Fibroblast of skin of back (primary cell): ENCODE measurements at places on chromosomes 11 and 22.

DNA sequence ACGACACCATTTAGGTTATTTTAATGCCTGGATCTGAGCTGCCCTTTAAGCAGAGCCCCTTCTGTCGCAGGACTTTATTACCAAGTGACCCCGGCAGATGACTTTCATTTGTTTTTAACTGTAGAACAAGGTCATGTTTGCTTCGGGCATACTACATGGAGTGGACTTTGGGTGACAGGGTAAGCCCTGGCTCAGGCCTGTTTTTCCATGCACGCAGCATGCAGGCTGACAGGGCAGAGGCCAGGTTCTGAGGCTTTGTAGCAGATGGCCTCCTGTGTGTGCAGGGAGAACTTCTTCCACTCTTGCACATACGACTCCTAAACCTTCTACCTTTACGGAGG, 50.5 kb downstream of the SNX19 start:
- DNase-seq = no peak

GRCh38 chr22:27625769-27626674, 175.5 kb downstream of the MN1 start:
- peak; percentile 42 for DNase-seq

DNA sequence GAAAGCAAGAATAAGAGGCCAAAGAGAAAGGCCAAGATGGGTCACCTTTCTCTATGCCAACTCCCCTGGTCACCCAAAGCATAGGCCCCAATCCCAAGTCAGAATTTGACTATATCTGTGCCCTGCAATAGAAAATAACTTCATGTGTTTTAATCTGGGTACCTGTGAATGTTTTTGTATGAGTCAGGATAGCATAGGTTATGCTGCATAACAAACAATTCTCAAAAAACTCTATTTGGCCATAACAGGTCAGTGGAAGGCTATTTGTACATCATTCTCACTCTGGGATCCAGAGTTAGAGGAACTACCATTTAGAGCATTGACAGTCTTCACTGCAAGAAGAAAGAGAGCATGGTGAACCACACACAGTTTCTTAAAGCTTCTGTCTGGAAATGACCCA, 167.3 kb downstream of the DBX1 start:
- DNase-seq = no peak

DNA sequence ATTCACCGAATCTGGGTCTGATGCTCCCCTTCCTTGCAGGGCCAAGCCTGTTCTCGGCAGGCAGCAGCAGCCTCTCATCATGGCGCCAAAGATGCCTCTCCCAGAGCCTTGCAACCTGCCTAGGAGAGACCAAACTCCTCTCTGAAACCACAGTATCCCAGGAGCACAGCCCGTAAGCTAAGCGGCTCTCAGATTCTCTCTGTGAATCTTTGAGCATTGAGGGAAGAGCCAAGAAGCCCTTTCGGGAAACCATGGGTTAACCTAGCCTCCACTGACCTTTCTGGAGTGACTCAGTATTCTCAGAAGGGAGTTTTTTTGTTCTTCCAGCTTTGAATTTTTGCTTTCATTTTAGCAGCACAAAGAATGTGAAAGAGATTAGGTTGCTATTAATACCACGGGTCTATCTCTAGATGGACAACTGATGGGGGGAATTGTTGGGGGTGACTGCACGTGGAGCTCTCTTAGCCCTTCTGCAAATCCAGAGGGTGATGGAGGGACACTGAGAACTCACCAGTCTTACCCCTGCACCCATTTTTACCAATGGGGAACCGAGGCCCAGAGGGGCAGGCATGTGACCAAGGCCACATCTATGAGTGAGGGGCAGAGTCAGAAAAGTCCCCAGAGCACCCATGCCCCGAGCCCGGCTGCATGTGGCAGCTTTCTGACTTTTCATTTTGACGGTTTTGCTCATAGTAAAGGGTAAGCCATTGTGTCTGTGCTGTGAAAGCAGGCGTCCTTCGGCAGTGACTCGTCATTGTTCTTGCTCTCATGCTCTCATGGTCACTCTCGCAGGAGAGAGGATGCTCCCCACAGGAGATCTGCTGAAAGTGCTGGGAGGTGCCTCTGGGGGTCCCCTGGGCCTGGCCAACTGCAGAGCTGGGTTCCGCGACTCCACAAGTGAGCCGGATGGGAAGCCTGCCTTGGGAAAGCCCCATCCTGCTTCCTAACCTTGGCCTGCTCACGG, 36.0 kb downstream of the IRAG1 start:
- DNase-seq = peak; percentile 85

DNA sequence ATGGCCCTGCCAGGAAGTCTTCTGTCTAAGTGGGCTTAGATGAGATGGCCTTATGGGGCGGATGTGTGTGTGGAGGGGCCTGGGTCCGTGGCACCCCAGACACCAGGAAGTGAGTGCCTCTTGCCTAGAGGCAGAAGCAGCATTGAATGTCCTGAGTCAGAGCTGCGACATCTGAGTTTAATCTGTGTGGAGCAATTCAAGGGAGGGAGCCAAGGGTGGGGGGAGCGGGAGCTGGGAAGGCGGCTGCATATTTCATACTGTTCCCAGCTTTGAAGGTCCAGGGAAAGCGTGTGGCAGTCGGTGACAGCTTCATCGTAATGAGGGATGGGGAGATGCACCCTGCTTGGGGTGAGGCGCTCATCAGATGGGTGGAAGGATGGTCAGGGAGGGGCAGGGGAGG, 73.5 kb upstream of the THY1 start:
- peak; percentile 81 for DNase-seq

DNA sequence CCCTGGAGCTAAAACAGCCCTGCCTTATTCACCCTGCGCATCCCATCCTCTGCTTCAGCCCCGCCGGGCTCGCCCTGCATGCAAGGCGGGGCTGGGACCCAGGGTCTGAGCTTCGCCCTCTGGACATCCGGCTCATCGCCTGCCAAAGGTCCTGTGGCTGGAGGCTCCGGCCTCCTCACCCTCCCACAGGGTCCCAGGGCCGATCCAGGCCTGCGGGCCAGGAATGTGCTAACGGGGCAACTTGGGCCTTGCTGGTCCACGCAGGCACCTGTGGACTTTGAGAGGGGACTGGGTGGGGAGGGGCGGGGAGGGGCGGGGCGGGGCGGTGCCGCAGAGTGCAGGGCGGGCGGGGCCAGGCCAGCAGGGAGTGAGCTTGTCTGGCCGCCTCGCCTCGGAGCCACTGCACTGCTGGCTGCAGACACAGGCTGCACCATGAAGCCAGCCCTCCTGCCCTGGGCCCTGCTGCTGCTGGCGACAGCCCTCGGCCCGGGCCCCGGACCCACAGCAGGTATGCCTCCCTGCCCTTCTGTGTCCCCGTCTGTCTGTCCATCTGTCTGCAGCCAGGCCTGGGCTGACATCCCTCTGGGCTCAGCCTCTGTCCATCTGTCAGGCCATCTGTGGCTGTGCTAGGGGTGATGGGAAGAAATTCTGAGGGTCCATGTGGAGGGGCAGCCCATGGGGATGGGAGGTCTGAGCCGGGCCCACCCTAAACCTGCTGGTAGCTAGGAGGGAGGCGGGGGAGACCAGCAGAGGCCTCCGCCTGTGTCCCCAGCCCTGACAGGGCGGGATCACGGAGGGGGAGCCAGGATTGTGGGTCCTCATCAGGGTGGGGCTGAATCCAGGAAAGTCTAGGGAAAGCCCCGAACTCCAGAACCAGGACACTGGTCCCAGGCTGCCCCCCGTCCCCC, at the start of gene SUSD2:
Gene SUSD2, plus strand, starts transcription at position 400 of the 908 bp plus-strand sequence. Its CDS starts 33 bp downstream, at position 433.
- DNase-seq = no peak

DNA sequence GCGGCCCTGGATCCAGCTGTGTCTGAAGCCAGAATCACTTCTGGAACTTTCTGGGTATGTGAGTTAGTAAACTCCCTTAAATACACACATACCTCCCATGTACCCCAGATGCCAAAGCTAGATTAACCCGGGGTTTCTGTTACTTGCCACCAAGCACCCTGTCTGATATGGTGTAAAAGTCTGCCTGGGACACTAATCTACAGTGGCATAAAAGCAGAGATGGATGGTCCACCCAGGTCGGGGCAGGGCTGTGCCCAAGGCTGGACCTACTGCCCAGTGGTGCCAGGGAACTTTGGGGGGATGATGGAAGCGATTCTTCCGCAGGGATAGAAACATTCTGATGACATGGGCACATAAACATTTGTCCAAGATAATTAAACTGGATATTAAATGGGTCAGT, 12.7 kb downstream of the MRGPRF start:
- no peak for DNase-seq

DNA sequence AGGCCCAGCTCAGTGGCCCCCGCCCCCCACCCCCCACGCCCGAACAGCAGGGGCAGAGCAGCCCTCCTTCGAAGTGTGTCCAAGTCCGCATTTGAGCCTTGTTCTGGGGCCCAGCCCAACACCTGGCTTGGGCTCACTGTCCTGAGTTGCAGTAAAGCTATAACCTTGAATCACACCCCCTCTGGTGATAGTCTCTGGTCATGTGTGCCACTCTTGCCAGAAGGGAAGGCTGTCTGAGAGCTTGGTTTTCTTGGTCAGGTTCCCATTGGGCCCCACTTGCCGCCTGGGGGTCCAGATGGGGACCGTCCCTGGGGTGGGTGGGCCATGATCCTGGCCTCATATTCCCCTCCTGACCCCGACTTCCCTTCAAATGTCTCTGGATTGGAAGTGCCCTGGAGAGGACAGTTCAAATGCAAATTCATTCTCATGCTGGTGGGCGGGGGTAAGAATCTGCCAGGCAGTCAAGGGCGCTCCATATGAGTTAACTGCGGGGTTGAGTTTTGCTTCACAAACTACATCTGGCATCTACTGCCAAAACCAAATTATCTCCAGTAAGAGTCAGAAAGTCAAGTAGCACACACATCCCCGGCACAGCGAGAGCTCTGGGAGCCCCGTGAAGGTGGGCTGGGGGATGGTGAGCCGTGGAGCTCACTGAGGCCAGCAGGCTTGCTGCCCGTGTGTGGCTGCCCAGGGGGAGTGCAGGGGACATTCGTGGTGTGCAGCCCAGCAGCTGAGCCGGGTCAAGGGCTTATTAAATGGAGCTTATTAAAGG, 35.7 kb downstream of the B3GAT1 start:
- no peak for DNase-seq

- peak; percentile 87 for DNase-seq
Observed at GRCh38 chr11:46361283-46362155, 14.3 kb downstream of the DGKZ start.

DNA sequence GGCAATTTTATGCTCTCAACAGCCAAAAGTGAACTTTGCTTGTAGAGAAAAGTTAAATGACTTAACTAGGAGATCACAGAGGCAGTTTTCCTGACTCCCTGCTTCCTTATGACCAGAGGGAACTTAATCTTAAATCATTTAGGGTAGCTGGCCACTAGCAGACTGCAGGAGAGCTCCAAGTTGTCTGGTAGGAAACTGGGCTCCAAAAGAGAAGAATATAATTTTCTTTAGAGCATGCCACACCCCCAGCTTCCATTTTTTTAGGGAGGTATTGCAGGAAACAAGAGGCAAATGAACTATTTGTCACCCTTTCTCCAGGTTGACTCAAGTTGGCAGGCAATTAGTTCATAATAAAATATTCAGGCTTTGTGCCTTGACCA, 2.6 kb downstream of the METTL15 start:
- DNase-seq = peak; percentile 17

DNA sequence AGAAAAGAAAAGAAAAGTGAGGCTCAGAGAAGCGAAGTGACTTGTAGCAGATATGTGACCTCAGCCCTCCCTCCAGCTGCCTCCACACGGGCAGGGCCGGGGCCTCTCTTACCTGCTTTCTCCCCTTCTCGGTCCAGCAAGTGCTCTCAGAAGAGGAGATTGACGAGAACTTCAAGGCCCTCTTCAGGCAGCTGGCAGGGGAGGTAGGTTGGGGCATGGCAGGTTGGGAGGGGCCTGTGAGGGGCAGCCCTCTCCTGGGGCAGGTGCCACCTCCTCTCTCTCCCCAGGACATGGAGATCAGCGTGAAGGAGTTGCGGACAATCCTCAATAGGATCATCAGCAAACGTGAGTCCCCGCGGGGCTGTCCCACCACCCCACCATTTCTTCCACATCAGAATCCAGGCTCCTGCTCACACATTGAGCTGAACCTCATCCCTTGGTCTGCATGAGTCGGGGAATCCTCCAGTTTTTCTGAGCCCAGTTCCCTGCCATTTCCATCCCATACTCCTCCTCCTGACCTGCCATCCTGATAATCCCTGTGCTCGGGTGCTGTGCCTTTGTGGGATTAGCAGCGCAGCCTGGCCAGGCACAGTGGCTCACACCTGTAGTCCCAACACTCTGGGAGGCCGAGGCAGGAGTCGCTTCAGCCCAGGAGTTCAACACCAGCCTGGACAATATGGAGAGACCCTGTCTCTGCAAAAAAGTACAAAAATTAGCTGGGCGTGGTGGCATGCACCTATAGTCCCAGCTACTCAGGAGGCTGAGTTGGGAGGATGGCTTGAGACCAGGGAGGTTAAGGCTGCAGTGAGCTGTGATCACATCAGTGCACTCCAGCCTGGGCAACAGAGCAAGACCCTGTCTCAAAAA, 26.4 kb downstream of the CAPN1 start:
- DNase-seq = no peak

DNA sequence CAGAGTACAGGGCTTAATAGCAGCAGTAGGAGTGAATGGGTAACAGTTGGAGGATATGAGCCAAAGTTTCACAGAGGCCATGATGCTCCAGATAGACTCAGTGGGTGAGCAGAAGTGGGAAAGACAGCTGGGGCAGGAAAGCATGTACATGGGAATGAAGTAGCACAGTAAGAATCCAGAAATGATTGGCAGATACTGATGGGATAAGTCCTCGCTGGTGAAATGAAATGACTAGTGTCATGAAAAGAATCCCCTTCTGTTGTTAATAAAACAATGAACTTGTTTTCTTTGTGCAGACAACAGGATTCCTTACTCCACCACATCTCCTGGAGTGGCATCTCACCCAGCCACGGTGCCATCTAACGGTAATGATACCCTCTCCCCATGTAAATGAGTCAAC, 17.4 kb upstream of the PANX1 start:
- DNase-seq = no peak

DNA sequence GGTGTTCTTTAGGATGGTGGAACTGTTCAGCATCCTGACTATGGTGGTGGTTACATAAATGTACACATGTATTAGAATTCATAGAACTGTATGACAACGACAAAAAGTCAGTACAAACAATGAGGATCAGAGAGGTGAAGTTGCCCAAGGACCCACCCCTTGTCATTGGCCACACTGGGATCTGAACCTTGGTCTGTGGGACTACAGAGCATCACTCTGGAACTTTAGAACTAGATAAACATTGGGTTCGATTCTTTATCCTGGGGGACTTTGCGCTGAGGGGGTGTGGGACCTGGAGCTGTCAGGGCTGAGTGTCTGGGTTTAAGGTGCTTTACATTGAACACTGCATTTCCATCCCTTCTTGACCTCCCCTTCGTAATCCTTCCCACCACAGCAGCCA, 12.8 kb upstream of the EXT2 start:
- DNase-seq = no peak

DNA sequence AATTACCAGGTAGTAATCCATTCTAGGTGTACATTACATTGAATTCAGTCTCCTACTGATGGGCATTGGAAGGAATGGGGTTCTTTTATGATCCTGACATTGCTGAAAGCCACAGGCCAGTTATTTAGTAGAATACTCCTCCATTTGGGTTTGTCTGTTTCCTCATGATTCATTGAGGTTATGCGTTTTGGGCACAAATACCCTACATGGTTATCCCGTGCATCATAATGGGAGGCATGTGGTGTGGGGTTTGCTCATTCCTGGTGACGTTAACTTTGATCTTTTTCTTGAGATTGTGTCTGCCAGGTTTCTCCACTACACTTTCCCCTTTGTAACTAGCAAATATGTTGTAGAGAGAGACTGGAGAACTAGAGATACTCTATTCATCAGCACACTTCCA, 5.5 kb downstream of the FOLR3 start:
- DNase-seq = peak; percentile 89

- DNase-seq = no peak
Observed at GRCh38 chr11:86891036-86891435, 64.2 kb downstream of the FZD4 start.
